ENCODE measurements at places on chromosomes 4 and X.

DNA sequence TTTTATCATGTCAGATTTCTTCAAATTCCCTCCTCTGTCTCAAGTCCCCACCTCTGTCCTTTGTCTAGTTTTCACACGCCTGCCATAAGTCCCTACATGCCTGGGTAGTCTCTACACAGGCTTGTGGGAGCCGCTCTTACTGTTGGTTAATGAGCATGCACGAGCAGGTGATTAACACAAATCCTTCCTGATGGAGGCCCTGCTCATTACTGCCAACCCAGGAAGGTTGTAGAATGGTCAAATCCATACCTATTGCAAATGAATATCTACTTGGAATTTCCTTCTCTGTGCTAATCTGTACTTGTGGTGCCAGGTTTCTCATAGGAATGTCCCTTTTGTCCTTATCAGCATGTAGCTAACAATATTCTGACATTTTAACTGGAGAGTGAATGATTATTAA lies 208.4 kb upstream of the HDX start:
- no peak for DNase-seq

DNA sequence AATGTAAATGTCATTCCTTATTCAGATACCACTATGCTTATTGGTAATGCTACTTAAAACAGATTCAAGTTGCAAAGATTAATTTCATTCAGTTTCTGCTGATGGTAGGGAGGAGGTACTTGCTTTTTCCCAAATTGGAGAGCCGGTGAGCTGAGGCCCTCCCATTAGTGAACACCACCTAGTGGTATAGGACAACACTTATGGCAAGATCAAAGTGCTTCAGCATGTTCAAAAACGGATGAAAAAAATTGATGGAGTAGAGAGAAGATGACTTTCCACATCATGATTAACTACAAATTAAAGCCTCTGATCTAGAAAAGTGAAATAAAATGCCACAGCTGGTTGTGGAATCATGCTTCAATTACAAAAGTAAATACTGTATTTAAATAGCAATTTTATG lies 112.9 kb downstream of the MBNL3 start:
- DNase-seq = no peak

DNA sequence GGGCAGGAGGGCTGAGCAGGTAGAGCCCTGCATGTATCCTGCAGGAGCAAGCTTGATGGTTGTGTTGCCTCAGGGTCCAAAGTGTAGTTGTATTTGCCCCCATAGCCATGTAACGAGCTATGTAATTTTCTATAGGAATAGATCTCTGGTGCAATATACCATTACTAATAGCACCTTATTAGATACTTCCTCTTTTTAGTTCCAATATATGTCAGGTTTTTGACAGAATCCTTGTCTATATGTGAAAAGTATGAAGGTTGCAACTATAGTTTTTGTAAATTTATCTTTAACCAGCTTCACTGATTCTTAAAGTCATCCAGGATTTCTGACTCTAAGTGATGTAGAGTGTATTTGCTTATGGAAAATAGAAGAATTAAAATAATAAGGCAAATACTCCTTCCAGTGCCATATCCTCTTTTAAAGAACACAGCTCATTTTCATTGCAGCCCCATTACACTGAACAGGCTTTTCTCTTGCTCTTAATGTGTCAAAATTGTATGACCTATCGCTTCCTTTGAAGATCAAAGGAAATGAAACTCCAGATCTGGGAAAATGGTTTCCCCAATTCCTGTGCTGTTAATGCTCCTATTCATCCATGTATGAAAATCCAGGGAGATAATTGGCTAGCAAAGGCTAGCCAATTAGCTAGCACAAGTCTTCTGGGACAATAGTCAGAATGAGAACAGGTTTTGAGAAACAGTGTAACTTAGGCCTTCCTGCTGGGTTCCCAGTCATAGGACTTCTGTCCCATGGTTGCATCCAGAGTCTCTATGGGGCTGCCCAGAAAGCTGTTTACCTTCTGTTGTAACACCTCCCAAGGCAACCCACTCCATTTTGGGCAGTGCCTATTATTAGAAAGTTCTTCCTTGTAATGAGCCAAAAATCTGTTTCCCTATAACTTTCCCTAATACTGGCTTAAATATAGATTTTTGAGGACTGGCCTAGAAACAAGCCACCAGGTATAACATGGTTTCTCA lies 90.6 kb downstream of the TSPAN7 start:
- no peak for DNase-seq

DNA sequence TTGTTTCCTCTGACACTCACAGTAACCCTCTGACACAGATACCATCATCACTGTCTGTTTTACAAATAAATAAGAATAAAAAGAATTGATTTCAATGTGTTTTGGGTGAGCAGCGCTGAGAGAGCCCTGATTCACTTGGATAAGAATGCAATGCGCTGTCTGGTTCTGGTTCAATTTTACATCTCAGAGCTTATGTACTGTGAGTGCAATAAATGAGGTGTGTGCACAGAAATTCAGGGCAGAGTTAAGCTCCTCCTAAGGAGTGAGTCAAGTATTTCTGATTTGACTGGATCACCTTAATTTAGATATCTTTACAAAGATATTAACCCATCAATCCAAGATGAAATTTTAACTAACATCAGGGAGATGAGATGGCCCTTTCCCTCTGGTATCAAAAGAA lies 11.2 kb downstream of the FAM9C start:
- no peak for DNase-seq

DNA sequence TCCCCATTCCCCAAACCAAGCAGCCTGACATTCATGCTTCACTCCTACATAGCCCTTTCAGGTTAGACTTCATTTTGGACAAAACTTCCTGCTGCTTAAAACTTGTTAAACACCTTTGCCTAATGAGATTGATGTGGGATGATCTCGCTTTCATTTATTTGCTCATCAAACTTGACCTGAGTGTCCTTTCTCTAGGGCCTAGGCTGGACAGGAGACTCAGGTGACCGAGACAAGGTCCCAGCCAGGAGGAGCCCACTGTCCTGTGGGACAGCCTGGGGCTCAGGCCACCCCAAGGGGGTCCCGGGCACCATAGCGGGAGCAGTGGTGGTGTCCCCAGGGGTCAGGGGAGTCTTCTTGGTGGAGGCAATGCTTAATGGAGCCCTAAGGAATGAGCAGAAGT lies 23.7 kb upstream of the PSAPL1 start:
- no peak for DNase-seq

DNA sequence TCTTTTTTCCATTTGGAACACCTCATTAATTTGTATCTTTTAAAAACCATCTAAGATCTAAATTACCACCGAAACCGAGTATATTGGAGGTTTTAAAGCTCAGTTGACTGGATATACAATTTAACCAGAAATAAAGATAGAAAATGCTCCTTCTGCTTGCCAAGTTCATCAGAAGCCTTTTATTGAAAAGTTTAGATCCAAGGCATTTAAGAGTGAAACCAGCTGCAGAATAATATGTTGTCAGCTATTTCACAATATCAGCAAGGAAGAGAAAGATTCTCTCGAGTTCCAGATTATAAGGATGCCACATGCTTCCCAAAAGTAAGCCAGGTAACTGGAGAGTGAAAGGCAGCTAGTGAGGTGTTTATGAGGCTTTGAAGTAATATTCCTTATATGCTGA lies 217.4 kb downstream of the DCTD start:
- no peak for DNase-seq

DNA sequence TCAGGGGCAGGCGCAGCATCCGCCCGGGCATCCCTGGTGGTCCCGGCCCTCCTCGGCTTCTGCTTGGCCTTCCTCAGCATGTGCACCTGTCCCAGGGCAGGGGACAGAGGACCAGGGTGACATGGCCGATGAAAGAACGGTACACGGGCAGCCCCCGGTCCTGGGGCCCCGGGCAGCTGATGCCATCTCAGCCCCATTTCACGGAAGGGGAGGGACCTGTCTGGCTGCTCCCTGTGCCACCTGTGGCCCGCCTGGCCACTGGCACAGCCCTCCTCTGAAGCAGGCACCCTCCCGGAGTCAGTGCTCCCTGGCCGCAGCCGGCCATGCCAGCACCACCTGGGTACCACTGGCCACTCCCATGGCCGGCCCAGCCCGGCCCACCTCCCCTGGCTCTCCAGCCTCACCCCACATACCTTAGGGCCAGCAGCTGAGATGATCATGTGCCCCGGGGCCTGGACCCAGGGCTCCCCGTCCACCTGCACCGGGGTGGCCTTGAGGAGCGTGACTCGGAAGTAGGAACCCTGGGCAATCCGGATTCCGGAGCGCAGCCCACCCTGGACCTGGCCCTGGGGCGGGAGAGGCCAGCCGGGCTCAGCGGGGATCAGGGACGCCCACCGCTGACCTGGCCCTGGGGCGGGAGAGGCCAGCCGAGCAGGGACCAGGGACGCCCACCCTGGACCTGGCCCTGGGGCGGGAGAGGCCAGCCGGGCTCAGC lies 12.6 kb downstream of the DGKQ start:
- DNase-seq = no peak

DNA sequence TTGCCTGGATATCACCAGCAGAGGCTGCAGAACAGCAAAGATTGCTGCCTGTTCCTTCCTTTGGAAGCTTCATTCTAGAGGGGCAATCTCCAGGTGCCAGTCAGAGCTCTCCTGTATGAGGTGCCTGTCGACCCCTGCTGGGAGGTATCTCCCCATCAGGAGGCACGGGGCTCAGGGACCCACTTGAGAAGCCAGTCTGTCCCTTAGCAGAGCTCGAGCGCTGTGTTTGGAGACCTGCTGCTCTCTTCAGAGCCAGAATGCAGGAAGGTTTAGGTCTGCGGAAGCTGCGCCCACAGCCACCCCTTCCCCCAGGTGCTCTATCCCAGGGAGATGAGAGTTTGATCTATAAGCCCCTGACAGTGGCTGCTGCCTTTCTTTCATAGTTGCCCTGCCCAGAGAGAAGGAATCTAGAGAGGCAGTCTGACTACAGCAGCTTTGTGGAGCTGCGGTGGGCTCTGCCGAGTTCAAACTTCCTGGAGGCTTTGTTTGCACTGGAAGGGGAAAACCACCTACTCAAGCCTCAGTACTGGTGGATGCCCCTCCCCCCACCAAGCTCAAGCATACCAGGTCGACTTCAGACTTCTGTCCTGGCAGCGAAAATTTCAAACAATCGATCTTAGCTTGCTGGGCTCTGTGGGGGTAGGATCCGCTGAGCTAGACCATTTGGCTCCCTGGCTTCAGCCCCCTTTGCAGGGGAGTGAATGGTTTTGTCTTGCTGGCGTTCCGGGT lies 57.9 kb downstream of the DKK2 start:
- DNase-seq = no peak

GRCh38 chr4:185920691-185921260 lies 108.8 kb upstream of the SORBS2 start:
- no peak for DNase-seq

GRCh38 chr4:122665161-122665929 lies 44.5 kb upstream of the IL21 start:
- no peak for DNase-seq

DNA sequence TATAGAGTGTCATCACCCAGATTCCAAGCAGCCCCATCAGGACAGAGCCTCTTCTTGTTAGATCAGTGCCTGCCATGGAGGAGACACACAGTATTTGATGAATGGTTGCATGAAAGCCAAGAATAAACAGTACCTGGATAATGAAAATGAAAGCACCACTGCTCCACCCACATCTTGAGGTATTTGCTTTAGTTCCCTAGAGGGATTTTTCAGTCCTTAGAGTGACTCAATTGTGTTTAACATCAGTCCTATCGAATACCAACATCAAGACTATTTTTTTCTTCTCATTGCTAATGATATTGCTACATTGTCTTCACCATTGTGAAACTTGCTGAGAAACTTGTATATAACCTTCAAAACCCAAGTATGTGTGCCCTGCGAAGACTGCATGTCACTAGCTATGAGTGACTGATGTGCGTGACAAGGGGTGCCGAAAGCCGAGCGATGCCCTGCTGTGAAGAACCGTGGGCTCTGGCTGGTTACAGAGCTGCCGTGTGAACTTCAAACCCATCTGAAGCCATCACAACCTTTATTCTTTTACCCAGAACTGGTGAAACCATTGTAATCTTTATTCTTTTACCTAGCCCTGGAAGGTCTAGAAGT lies 211.3 kb upstream of the FAT1 start:
- no peak for DNase-seq

GRCh38 chr4:31655328-31655727 lies 935.2 kb downstream of the PCDH7 start:
- DNase-seq = no peak

DNA sequence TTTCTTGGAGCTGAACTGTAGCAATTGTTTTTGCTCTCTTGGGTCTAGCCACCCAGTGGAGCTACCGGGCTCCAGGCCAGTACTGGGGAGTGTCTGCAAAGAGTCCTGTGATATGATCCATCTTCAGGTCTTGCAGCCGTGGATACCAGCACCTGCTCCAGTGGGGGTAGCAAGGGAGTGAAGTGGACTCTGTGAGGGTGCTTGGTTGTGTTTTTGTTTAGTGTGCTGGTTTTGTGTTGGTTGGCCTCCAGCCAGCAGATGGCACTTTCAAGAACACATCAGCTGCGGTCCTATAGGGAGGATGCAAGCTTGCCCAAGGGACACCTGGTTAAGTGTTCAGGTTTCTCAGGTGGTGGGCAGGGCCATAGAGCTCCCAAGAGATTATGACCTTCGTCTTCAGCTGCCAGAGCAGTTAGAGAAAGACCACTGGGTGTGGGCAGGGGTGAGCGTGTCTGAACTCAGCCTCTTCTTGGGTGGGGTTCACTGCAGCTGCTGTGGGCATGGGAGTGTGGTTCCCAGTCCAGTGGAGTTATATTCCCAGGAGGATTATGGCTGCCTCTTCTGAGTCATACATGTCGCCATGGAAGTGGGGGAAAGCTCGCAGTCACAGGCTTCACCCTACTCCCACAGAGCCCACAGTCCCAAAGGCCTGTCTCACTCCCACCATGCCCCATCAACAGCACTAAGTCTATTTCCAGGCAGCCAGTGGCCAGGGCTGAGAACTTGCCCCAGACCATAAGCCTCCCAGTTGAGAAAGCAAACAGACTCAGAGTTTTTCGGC lies 811.6 kb downstream of the GLUD2 start:
- DNase-seq = no peak

DNA sequence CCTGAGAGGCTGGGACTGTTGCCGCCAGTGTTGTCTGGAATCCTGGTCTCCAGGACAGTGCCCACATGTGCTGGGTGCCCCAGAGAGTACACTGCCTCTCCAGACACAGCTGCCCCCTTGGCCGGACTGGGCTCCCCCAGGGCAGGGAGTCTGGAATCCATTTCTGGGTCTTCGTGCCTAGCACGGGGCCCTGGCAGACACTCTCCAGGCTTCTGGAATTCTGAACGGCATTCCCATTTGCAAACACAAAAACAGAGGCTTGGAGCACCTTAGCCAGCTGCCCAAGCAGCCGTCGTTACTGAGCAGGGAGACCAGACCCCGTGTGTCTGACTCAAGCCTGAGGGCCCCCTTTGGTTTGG lies 20.8 kb downstream of the HMX1 start:
- DNase-seq = no peak

DNA sequence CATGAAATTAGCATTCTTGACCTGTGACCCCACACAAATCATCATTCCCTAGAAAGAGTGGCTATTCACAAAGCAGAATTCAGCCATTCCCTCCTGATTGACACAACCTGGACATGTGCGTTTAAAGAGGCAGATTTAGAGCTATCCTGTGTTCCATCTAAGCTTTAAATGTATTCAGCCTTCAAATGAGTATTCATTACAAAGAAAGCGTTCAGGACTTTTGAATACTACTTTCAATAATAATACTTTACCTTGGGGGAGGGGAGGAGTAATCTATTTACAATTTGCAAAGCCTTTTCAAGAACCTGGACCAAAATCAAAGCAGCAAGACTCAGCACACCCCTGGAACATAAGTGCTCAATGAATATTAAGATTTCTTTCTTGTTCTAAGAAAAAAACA lies 22.5 kb upstream of the GPC4 start:
- DNase-seq = no peak

GRCh38 chr4:25020236-25020635 lies 10.5 kb downstream of the LGI2 start:
- DNase-seq = no peak
